Foreskin keratinocyte (primary cell): ENCODE measurements at places on chromosomes 6 and 20. TPM values are rescaled to one million over a fixed set of nuclear protein-coding genes. Genes with fewer than 3 reads are reported as not detected.

- DNase-seq, result no peak
These were observed 162.2 kb downstream of the TBXT start for GRCh38 chr6:166005401-166005943.

DNA sequence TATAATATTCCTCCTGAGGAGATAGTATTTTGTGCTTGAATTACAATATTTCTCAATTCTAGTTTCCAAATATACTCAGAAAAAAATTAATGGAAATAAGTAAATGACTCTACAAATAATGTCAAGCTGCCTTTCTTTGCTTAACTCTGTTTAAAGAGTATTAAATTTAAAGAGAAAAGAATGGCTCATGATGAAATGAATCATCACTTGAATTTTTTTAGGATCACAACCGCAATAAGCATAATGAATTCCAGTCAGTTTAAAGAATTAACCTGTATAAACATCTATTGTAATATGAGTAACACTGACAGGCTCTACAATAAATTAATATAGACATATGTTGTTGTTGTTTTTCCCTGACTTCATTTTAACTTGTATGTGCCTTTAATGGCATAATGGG is 266.2 kb upstream of the ADGRB3 start:
- no peak for DNase-seq

DNA sequence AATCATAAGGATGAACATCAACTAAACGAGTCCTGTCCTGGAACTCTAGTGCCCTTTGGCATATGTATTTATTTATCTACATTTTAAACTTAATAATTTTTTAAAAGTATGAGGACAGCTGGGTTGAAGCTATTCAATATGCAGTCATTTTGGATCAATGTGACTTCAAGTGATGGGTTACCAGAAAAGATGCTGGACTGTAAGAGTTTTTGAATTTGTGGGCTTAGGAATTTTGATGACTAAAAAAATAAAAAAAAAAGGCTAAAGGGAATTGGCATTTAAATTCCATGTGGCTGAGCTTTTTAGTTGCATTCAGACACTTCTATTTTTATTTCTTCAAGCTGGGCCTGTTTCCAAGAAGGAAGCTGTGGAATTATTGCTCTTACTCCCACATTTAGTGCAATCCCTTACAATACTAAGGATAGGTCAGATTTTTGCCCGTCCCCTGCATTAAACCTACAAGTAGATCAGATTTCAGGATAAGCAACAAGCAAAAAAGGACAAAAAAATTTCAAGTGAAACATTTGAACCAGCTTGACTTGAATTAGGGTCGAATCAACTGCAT is 704.2 kb upstream of the CITED2 start:
- no peak for DNase-seq

GRCh38 chr20:48069596-48069995 is 284.3 kb upstream of the SULF2 start:
- DNase-seq, result no peak

DNA sequence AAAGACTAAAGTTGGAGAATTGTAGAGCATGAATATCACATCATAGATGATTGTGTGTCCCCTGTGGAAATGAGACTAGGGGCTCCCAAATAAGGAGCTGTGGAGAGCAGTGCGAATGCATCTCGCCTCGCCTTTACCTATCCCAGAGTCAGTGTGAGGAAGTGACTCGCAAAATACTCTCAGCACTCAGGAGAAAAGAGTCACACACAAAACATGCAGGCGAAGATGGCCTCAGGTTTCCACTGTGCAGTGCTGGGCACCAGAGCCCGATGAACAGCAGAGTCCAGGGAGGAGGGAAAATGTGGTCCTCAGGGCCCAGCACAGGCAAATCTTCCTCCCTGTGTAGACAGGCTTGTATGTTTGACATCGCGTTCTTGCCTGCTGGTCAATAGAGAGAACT is 126.5 kb upstream of the AFDN start:
- DNase-seq, result peak; percentile 2

DNA sequence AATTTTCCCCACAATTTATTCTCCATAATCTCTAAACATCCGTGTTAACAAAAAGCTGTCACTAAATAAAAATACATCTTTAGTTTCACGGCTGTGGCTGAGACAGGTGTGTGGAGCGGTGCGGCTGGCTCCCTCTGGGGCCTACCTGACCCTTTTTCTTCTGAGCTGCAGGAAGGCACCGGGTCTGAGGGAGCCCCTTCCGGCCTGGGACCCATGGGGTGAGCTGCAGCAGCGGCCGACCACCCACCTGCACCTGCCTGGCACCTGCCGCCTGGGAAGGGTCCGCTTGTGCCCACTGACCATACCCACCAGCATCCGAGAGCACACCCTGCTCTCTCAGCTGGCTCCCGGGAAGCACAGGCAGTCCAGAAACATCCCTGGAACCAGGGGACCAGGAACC is 41.5 kb upstream of the FNDC1 start:
- no peak for DNase-seq

DNA sequence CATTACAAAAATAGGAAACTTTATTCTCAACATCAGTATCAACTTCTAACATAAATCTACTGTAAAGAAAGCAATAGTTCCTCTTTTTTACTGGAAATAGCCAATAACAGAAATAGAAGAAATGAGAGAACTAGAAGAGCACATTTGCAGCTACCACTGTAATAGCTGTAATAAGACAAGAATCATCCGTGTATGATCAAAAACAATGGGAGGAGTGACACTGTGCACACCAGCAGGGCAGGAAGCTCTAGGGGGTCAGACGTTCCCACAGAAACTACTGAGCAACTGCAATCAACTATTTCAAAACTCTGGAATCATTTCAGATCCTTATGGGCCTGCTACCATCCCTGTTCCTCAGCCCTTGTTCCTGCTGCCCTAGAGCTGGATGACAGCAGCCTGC is 43.7 kb downstream of the NINL start:
- DNase-seq, result no peak

- no peak for DNase-seq
These were observed 777.7 kb downstream of the C6orf118 start for GRCh38 chr6:164531736-164532135.

GRCh38 chr6:169158691-169159090 is 95.0 kb downstream of the THBS2 start:
- peak; percentile 52 for DNase-seq

DNA sequence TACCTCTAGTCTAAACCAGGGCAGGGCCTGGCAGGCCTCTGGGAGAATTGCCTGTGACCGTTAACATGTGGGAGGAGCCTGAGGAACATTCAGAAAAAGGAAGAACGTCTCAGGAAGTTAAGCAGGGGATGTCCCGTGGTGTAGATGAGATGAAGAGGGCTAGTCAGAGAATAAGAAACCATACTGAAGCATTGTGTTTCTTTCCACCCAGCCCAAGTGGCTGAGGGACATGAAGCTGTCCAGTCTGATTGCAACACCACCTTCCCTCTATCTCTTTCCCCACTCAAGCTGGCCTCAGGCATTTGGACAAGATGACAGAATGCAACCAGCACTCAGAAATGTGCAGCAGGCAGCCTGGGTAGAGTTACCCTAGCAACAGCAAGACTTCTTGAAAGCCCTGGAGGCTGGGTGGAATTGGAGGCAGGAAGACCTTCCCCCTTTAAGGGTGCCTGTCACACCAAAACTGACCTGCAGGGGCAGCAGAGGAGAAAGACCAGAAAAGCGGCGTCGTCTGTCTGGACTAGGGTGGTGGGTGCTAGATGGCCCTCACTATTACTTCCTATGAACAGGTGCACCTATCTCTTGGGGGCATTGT is 186.1 kb downstream of the UNC5CL start:
- DNase-seq, result no peak

GRCh38 chr6:154096834-154097233 is 57.8 kb downstream of the OPRM1 start:
- no peak for DNase-seq

DNA sequence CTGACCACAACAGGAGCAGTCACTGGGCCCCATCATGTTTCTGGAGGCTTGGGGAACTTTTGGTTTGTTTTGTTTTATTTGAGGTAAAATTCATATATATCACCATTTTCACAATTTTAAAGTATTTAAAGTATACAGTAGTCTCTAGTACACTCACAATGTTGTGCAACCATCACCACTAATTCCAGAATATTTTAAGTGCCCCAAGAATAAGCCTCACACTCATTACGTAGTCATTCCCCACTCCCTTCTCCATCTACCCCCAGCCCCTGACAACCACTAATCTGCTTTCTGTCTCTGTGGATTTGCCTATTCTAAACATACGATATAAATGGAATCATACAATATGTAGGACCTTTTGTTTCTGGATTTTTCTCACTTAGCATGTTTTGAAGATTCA is 29.0 kb downstream of the RTN4IP1 start:
- DNase-seq, result no peak

DNA sequence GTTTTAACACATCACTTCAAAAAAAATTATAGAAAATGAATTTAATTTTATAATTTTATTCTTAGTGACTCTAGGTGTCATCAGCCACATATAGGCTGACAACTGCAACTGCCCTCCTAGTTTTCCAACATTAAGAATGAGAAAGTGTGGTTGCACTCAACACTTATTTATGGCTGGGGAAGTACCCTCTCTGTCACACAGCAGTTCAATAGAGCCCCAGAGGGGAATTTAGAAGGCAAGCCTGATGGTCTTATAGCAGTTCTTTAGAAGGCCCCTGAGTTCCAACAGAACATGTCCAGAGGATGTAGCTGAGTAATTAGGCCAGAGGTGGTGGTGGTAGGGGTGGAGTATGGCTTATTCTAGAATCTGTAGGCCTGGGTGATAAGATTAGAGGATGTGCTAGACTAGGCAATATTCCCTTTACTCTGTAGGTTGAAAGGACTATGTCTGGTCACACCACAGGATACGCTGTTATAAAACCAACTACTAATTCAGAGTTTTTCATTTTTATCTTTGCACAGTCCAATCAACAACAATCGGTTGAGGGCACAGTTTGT is 226.5 kb upstream of the CITED2 start:
- no peak for DNase-seq

DNA sequence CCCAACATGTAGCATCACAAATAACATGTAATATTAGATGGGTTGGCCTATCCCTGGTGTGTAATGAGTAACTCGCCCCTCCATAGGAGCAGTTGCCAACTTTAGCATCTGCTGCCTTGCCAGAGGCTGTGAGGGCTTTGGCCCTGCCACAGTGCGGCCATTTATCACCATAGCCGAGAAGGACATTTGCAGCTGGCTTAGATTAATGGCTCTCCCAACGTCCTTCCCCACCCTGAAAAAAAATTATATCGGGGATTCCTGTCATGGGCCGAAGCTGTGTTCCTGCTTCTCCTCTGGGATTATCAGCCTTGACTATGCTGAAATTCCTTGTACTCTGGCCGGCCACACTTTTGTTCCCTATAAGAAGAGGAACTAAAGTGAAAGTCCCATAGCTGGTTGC is 7.6 kb upstream of the ADIG start:
- DNase-seq, result no peak

GRCh38 chr6:141925001-141925400 is 207.7 kb upstream of the GJE1 start:
- DNase-seq, result no peak

- peak; percentile 72 for DNase-seq
These were observed 14.4 kb upstream of the HLA-DQA1 start for GRCh38 chr6:32622545-32623401.

DNA sequence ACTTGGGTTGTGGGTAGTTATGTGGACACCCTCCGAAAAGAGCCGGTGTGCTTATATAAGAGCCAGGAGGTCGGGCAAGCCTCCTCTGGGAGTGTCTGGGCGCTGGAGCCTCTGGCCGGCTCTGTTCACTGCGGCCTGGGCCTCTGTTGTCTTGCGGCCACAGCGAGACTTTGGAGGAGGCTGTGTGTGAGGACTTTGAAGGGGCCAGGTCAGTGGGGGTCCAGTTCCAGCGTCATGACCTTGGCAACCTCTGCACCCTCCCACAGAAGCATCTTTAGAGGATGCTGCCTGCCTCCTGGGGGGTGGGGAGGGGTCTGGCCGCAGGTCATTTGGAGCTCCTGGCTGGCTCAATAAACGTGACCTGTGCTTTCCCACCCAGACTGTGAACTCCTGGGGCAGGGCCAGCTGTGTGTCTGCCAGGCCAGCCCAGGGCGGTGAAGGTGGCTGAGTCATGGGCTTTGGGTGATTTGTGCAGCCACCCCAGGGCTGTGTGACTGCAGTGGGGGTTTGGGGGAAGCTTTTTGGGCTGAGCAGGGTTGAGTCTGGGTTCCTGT is 1.2 kb downstream of the TCEA2 start:
- DNase-seq, result no peak

GRCh38 chr6:63714091-63714490 is 78.5 kb downstream of the PHF3 start:
- no peak for DNase-seq

- DNase-seq, result peak; percentile 72
These were observed 72.4 kb downstream of the HFE start for GRCh38 chr6:26159357-26160273.

- peak; percentile 42 for DNase-seq
These were observed 10.0 kb downstream of the CITED2 start for GRCh38 chr6:139364302-139364981.

DNA sequence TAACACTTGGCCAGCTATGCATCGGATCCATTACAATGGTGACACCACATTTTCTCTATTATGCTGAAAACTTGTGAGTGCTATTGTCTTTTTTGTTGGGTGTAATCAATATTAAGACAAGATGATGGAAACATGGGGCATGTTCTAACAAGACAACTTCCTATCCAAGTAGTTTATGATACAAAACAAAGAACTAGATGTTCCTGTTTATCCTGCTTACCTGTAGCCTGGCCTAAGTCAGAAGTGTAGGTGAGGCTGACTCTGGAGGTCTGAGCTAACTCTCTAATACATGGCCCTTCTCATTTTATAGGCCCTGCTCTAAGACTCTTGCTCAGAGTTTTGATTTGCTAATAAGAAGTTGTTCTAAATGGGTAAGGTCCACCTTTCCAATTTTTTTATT is 242.4 kb upstream of the STXBP5 start:
- peak; percentile 33 for DNase-seq

DNA sequence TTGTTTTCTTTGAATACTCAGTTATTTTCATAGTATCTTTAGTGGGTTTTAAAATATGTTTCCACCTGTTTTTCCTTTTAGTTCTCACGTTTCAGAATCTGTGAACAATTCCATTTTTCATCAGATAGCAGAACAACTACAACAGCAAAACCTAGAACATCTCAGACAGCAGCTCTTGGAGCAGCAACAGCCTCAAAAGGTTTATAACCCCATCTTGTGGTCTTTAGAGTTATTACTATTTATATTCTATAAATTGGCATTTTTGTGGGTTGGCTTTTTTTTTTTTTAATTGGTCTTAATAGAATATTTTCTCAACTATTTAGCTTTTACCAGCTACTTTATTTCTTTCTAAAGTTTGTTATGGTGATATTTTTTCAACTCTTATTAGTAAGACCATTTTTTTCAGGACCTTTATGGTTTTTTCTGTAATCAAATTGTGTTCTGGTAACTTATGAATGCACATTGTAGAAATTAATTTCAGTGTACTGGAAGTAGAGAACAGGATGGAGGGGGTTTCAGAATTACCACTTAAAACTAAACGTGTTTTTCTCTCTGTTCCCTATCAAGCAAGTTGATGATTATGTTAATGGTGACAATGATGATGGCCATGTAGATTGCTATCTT is 72.2 kb downstream of the SCAF8 start:
- no peak for DNase-seq

Gene EEF1A2
- 0.08 and 0.09 TPM in 2 replicates for polyA plus RNA-seq

Gene NNAT
- polyA plus RNA-seq, result 1.0 and 1.2 TPM in 2 replicates

Gene BACH2
- polyA plus RNA-seq, result 0.17 and 0.27 TPM in 2 replicates

Gene SRMS
- polyA plus RNA-seq, result 0.04 and 0.09 TPM in 2 replicates

Gene FAM162B
- polyA plus RNA-seq, result not detected in 2 replicates

Gene SDHAF4
- 9.2 and 11.7 TPM in 2 replicates for polyA plus RNA-seq

Gene DPPA5
- polyA plus RNA-seq, result not detected in 2 replicates

Gene GRM1
- not detected in 2 replicates for polyA plus RNA-seq

Gene RREB1
- 2.9 and 3.2 TPM in 2 replicates for polyA plus RNA-seq

Gene IP6K3
- not detected in 2 replicates for polyA plus RNA-seq

Gene ZFP57
- 1.7 and 23.1 TPM in 2 replicates for polyA plus RNA-seq

Gene SCRT2
- polyA plus RNA-seq, result not detected in 2 replicates

Gene IGF2R
- polyA plus RNA-seq, result 15.9 and 21.2 TPM in 2 replicates

Gene COL12A1
- polyA plus RNA-seq, result 27.7 and 36.6 TPM in 2 replicates

Gene TCF21
- not detected in 2 replicates for polyA plus RNA-seq
